ENCODE measurements at places on chromosomes 6 and 20.
A peak's percentile ranks its signal among the peaks of the same experiment; 100 is the strongest.

GRCh38 chr6:96394727-96395126 is 126.9 kb upstream of the UFL1 start:
- no peak for DNase-seq

DNA sequence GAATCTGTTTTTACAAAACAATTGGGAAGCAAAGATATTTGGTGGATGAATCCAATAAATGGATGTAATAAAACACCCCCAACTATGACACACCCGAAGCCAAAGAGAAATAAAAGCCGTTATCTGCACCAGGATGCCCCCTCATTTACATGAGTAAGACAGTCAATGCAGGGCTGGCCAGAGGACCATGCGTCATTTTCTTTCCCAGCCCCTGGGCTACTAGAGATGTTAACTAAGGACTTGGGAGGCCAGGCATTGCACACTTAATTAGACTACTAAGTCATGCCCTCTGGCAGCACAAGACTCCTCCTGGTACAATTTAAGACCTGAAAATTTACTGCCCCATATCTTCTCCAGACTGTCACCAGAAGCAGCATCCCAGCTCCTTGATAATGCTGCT is 3.2 kb downstream of the LEMD2 start:
- DNase-seq, result no peak

DNA sequence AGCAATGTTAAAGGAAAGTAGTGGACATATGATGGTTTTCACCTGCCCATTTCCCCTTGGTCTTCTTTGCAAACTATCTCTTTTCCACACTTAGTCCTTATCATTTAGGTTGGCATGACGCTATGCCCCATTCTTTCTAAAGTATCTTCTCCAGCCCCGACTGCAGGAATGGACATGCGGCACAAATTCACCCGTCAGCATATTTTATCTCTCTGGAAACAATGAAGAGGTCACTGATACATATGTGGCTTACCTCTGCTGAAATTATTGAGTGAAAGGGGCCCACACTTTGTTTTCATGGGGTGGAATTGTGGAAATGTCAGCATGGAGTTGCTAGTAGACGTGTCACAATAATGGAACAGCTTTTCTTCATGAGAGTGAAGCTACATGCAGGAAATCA is 45.8 kb upstream of the MEI4 start:
- DNase-seq, result no peak

- no peak for DNase-seq
Observed at GRCh38 chr6:137560184-137560563, 66.0 kb upstream of the OLIG3 start.

GRCh38 chr6:151498327-151498726 is 4.5 kb downstream of the CCDC170 start:
- no peak for DNase-seq

DNA sequence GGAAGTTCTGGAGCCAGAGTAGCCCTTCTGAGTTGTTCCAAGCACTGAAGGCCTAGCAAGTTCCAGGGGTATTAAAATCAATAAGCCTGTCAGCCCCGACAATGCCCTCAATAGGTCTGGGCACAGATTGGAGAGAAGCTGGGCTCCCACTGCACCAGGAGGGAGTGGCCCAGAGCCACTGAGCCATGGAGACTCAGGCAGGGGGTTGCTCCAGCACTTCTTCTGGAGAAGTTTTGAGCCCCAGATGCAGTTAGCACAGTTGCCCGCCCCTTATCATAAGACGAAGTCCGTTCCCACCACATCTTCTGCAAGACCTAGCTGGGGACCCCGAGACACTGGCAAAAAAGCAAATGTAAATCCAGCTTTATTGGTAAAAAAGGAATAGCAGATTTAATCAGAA is 13.0 kb downstream of the DEFB132 start:
- no peak for DNase-seq

GRCh38 chr6:15875797-15876196 is 213.0 kb upstream of the DTNBP1 start:
- no peak for DNase-seq

- DNase-seq, result no peak
Observed at GRCh38 chr6:24897186-24897585, 38.6 kb downstream of the RIPOR2 start.

DNA sequence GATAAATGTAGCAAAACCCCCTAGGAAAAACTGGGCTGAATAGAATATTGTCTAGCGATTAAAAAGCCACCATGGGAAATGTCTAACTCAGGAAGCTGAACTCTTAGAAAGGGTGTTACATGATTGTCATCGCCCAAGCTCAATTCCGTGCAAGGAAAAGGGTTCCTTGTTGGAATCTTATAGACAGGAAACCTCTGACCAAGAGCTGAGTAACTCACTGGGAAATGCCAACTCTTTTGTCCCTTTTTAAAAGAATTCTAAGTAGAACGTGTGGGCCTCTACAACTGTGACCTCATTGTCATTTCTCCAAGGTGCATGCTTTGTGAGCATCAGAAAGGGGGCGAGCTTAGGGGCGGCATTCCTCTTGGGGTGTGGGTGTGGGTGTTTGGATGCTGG is 88.1 kb downstream of the SYNJ2 start:
- DNase-seq, result peak; percentile 58

DNA sequence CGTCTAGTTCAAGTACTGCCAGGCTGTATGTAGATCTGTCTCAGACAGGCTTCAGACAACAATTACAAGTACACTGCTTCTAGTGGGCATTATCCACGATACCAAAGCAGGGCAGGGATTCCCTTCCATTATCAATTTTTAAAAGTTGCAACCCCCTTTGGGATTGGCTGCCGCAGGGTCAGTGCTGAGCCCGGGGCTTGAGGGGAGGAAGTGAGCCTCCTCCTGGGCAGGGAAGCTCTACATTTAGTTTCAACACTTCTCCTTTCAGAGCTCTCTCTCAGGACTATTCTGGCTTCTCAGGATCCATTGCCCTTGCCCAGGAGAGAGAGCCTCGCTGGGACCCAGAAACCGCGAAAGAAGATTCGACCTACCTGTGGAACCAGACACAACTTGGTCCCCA is 1.5 kb downstream of the HTR1B start:
- no peak for DNase-seq

DNA sequence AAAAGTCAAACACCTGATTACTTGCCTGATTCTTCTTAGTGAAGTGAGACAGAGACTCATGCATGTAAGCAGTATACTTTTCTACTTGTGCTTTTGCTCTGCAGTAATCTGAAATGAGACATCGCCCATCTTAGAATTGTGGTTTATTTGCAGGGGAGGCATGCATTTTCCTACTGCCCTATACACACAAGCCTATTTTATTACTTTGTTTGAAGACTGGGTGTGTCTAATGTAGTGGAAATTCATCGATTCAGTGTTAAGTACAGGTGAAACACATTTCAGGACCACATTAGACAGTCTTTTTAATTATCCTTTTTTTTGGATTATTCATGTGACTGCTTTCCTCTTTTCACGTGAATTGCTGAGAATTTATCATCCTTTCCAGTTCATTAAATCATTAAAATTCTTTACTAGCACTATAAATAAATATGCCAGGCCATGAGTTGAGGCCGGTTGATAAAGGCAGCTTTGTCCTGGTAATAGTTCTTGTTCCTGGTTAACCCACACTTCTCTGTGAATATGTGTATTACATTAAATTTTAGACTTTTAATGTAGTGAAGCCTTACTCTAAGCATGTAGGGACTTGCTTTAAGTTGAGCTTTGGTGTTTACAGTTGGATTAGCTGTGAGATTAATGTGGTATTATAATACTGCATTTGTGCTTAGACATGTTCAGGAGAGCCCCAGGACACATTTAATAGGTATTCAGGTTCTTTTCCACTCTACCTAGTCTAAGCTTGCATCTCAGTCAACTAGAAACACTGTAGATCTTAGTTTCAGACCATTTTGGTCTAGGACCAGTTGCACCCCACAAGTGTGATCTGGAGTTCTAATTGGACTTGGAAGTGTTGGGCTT is 10.8 kb upstream of the BTBD3 start:
- DNase-seq, result no peak

- DNase-seq, result peak; percentile 25
Observed at GRCh38 chr6:151004383-151005024, 139.0 kb downstream of the MTHFD1L start.

All from RCC 7860 (cell line).